ENCODE measurements at places on chromosomes 6 and 20.

GRCh38 chr6:119124079-119124824 lies 45.8 kb upstream of the FAM184A start:
- DNase-seq = no peak

- peak; percentile 78 for DNase-seq
Observed at GRCh38 chr20:1588533-1589460, 31.0 kb downstream of the SIRPB1 start.

- no peak for DNase-seq
Observed at GRCh38 chr6:163813979-163814493, 399.5 kb downstream of the QKI start.

DNA sequence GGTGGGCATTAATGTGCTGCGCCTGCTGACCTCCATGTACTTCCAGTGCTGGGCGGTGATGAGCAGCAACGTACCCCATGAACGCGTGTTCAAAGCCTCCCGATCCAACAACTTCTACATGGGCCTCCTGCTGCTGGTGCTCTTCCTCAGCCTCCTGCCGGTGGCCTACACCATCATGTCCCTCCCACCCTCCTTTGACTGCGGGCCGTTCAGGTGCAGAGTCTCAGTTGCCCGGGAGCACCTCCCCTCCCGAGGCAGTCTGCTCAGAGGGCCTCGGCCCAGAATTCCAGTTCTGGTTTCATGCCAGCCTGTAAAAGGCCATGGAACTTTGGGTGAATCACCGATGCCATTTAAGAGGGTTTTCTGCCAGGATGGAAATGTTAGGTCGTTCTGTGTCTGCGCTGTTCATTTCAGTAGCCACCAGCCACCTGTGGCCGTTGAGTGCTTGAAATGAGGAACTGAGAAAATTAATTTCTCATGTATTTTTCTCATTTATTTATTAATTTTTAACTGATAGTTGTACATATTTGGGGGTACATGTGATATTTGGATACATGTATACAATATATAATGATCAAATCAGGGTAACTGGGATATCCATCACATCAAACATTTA lies 35.2 kb upstream of the NOP56 start:
- no peak for DNase-seq

GRCh38 chr6:98486057-98486456 lies 348.3 kb upstream of the POU3F2 start:
- DNase-seq = no peak

GRCh38 chr6:31366693-31367470 lies 9.9 kb upstream of the HLA-B start:
- DNase-seq = peak; percentile 83

- DNase-seq = no peak
Observed at GRCh38 chr6:108608453-108609275, 47.9 kb downstream of the FOXO3 start.

Measured in AML-193 (cell line).